Hematopoietic multipotent progenitor cell treated with erythropoietin and hydrocortisone succinate and interleukin-3 and kit ligand, for 8 days (in vitro differentiated cells): ENCODE measurements at places on chromosomes 2 and 18.
A peak's percentile ranks its signal among the peaks of the same experiment; 100 is the strongest.

DNA sequence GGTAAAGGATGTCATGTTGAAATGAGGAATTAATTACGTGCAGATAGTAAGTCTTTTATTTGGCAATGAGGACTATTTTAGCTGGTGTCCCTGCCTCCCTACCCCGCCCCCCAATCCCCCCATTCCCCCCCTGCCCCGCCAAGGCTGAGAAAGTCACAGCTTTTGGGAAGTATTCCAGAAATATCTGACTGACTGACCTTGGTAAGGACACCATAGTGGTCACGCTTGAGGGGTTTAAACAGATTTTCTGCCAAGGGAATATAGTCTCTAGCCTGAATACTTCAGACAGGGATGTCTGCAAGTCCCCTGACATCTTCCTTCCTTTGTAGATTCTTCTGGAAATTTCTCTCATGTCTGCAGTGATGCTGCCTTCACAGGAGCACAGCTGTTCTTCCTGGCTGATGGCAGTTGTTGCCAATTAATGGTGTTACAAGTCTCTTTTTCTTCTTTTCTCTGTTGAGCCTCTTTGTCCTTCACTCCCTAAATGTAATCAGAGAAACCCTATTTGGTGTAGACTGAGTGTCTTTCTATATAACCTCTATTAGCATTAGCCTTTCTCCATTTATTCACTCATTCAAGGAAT, 53.7 kb upstream of the MGAT5 start:
- no peak for DNase-seq

DNA sequence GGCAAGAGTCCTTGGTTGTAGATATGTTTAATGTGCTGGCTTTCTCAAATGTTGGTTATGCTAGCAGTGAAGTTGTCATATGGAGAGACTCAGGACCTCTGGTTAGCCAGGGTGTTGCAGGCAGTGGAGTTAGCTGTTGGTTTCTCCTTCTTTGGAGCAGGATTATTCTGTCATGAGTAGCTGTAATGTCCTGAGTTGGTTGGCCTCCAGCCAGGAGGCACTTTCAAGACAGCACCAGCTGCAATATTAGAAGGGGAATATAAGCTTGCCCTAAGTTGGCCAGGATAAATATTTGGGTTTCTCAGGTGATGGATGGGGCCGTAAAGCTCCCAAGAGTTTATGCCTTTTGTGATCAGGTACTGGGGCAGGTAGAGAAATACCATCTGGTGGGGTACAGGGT, 65.5 kb downstream of the MSTN start:
- DNase-seq: no peak

- no peak for DNase-seq
Measured at GRCh38 chr2:59462422-59463197, 1090.8 kb downstream of the BCL11A start.

DNA sequence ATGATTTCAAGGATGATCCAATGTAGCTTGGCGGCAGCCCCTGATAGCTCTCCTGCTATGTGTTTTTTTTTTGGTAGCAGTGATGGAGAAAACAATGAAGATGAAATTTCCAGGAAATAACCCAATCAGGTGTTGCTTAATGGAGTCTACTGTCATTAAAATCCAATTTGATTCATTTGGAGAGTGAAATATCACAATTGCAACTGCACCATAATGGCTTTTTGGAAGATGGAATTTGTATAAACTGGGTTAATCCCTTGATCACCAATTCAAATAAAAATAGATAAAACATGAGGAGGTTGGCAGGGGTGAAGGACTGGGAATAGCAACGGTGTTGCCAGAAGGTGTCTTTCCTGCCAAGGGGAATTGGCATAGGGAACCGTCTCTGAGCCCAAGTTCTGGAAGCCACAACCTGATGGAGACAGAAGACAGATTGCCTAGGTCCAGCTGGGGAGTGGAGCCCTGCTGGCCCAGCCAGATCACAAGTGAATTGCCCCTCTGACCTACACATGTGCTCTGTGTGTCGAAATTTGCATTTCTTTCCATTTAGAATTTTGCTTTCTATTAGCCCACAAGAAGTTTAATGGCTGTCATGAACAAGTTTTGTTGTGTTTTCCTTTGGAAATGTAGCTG, 170.3 kb upstream of the SPRED2 start:
- no peak for DNase-seq

GRCh38 chr18:36128907-36129299, 237 bp downstream of the SLC39A6 start:
- no peak for DNase-seq

- no peak for DNase-seq
Measured at GRCh38 chr2:238574490-238575271, 148.0 kb downstream of the ASB1 start.

DNA sequence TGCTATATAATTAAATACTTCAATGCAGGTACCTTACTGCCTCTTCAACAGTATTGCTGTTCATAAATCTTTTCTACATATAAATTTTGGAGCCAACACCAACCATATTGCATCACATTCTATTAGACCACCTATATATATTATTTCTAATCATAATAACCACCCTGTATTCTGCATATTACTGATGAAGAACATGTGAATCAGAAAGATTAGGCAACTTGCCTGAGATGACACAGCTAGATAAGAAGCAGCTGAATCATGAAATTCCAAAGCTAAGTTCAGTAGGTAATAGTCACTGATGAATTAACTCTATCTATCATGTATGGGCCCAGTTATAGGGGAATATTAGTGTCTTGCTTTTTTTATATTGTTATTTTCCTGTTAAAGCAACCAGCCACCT, 161.8 kb downstream of the AGPS start:
- peak; percentile 78 for DNase-seq

- DNase-seq: no peak
Measured at GRCh38 chr2:94923196-94923595, 52.0 kb downstream of the TEKT4 start.

GRCh38 chr2:214310319-214310718, 100.5 kb upstream of the VWC2L start:
- no peak for DNase-seq

GRCh38 chr2:123532126-123532525, 493.0 kb upstream of the CNTNAP5 start:
- no peak for DNase-seq

DNA sequence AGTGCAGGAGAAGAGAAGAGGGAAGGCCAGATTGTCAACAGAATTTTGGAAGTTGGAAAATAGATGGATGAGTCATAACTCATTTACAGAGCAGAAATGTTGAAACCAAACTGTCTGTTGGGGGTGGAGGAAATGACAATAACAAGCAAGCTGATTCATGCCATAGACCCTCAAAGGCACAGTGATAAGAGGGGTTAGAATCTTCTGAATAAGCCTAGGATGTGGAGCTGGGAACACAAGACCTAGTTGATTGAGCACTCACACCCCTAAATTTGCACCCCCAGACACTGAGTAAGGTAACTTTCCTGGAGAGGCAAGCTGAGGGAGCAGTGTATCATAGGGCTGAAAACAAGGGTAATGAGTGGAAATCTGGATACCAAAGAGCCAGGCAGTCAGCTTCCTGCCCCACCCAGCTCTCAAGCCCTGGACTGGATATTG, 141.4 kb downstream of the SCG2 start:
- no peak for DNase-seq

DNA sequence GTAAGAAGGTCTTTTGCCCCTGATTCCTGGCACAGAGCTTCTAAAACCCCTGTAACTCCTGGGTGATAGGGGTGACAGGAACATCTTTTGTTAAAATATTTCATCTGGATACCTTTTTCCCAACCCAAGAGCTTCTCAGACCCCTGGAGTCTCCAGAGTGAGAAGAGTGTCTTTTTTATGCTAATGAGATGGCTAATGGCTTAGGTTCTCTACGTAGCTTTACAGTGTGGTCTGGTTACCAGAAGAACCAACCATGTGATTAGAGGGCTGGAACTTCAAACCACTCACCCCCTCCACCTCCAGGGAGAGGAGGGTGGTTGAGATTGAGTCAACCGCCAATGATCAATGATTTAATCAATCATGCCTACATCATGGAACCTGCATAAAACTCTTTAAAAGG, 16.2 kb upstream of the DCC start:
- DNase-seq: no peak

GRCh38 chr2:75495862-75496261, 64.9 kb downstream of the EVA1A start:
- no peak for DNase-seq

- DNase-seq: no peak
Measured at GRCh38 chr2:52144590-52144989, 1112.7 kb upstream of the NRXN1 start.

DNA sequence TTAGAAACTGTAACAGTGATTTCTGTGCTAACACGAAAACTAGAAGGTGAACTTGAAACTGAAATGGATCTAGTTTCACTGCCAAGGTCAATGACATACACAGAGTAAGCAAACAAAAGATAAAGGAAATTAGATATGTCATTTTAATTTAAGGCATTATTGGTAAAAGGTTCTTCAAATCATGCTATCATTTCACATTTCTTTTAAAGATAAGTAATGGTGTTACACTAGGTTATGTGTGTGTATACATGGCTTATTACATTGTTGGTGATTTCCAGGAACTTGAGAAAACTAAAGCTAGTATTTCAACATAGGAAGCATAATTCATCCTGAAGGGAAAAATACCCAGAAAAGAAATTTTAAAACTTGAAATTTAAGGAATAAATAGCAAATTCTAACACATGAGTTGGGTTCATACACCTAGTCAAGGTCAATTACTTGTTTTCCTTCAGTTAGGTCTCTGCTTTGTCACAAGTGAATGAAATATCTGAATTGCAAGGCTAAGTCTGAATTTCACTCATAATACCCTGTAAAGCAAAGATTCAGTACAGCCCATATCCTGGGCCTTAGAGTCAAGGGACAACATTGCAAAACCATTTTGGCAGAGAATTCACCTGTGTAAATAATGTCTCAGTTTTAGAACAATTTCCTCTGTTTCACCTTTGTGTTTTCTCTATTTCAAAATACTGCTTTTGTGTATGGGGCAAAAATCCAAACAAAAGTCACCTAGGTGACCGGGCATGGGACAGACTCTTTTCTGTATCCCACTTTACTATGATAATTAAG, 141.6 kb downstream of the SRBD1 start:
- no peak for DNase-seq

- no peak for DNase-seq
Measured at GRCh38 chr2:190795686-190796085, 84.9 kb upstream of the GLS start.

DNA sequence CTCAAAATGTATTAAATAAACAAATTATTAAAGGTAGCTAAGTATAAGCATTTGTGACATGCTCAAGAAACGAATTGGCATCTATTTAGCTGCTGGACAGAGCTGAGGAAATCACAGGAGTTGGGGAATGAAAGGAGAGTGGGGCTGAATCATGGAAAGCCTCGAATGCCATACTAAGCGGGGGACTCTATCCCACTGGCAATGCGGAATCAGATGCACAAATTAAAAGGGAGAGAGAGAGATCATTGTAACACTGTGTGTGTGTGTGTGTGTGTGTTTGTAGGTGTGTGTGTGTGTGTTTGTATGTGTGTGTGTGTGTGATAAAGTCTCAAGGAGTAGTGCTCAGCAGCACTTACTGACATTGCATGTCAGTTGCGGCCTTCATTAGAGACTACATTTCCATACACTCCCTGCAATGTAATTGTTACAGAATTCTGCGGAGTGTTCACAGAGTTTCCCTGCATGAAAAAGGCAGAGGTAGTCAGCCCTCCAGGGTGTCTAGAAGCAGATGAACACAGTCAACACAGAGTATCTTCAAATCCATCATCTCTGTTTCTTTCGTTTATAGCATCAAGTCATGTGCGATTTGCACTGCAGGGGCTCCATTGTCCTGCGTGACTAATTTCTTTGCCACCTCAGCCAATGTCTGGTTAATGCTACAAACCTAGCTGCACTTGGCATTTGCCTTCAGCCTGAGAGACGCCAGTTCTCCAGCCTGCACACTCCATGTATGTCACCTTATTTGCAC, 111.7 kb upstream of the CYRIA start:
- no peak for DNase-seq

- no peak for DNase-seq
Measured at GRCh38 chr18:49342690-49343089, 117.8 kb downstream of the DYM start.

DNA sequence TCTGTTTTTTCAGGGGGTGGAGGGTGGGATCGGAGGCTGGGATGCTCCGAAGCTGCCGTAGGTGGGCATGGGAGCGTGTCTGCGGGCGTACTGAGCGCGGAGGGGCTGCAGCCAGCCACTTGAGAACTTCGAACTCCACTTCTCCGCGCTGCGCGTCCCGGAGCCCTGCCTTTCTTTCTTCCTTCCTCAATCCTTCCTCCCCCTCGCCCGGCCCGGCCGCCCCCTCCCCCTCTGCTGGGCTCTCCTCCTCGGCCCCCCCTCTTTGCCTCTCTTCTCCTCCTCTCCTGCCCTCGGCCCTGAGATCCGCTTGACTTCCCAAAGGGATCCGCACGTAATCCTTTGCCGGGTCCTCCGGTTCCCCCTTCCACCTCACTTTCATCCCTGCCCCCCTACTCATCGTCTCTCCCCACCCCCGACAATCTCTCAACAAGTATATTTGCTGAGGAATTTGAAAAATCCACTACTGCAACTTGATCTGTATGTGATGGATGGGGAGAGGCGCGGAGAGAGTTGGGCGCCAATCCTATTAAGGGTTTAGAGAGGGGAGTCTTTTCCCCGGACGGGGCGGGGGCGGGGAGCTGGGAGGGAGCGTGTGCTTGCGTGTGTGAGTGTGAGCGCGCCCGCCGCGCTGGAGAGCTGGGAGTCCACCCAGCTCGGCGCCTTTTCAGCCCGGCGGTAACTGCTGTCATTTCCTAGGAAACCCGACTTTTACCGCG, 1.1 kb downstream of the GLI2 start:
- DNase-seq: no peak

GRCh38 chr18:49565612-49566011, 3.8 kb downstream of the LIPG start:
- DNase-seq: no peak

DNA sequence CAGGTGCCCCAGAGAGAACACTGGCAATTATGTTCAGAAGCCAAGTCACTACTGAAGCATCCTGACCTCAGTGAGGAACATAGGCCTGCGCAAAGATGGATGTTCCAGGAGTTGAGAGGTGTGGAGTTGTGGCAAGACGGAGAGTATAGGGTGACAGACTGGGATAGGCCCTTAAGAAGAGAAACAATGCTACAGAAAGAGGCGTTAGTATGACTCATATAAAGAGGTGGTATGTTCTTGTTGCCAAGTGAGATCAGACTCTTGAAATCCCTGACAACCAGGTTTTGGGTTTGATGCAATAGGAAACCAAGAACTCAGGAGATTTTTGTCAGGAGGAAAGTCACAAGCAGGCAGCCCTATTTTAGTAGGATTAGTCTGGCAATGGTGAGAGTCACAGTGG, 185.6 kb downstream of the RIT2 start:
- no peak for DNase-seq

DNA sequence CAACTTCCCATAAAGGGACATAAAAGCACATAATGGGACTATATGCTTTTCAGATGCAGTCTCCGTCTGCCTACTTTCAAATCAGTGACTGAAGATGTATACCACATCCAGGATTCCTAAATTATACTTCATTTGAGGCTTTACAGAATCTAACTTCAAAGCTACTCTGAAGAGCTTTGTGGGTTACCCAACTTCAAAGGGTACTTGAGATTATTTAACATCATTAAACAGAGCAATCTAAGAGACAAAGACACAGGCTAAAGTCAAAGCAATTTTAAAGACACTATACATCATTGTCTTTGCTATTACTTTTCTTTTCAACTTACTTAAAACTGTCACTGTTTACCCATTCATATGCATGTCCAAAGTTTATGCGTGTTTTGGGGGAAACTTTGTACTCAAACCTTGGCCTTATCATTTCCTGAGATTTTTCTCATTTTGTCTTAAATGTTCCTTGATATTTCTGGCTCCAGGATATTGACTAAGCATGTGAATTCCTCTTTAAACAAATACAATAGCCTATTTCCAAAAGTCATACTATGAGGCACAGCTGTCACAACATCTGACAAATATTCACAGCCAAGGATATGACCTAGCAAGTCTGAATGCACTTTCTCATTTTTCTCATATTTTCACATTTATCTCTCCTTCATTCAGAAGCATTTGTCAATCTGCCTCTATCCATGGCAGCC, 1985.1 kb upstream of the PIK3C3 start:
- no peak for DNase-seq
